ENCODE measurements at places on chromosomes 1 and 21.

- no peak for DNase-seq
Observed at GRCh38 chr21:32320059-32320458, 21.4 kb downstream of the MRAP start.

DNA sequence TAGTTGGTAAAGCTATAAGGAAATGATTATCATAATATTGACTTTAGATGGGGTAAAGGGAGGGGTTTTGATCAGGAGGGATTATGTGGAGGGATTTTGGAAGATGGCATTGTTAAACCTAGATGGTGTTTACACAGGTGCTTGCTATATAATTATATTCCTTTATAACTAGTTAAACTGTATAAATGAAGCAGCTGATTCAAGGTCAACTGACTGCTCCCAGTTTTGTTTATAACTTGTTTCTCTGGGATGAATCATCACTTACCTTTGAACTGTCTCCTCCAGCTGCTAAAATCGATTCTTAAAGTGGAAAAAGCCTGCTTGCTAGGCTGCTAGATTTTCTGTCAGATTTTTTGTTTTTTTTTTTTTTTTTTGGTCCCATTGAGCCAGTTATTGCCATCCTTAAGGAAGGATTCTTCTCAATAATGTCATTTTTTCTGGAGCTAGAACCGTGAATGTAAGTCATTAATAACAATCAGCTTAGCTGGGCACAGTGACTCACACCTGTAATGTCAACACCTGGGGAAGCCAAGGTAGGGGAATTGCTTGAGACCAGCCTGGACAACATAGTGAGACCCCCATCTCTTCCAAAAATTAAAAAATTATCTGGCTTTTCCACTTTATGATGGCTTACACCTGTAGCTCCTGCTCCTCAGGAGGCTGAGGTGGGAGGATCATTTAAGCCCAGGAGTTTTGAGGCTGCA is 153.2 kb downstream of the PIK3R3 start:
- peak; percentile 98 for DNase-seq

- no peak for DNase-seq
Observed at GRCh38 chr1:24292103-24292502, 27.1 kb upstream of the GRHL3 start.

GRCh38 chr1:19651141-19651737 is 7.1 kb downstream of the NBL1 start:
- DNase-seq, result peak; percentile 72

DNA sequence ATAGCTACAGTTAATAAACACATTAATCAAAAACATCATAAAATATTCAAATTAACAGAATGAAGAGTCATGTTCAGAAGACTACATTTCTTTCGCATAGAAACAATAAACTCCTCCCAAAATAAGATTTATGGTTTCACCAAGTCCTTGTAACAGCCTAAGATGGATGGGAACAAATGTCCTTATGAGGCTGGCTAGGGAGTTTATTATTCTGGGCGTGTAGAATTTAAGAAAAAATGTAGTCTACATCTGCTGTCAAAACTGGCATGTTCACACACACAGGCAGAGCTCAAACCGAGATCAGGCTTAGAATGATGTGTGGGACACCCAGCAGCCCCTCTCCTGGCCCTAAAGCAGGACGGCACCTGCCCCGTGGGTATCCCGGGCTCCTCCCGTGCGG is 101.1 kb downstream of the NPHP4 start:
- no peak for DNase-seq

DNA sequence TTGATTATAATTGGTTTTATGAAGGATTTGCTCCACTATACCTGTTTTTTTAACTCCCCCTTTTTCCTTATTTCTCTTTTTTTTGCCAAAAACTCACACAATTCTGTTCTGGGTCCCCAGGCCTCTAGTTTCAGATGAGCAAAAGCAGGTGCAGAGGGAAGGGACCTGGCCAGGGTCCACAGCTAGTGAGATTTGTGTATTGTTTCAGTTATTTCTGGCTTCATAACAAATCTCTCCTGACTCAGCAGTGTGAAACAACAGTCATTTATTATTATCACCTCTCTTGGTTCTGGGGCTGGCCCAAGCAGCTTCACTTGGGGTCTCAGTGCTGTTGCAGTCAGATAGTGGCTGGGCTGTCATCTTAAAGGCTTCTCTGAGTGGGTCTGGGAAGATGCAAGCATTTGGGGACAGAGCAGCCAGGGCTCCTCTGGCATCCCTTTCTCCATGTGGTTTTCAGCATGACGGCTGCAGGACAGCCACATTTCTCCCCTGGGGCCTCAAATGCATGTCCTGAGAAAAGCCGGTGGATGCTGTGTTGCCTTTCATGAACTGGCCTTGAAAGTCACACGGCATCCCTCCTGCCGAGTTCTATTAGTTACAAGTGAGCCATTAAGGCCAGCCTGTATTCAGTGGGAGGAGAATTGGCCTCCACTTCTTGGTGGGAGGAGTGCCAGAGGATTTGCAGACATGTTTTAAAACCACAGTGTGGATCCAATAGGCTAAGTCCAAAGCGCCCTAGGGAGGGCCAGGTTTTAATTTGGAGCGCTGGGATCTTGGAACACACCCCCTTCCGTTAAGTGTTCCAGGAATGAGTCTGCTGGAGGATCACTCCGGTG is 137.1 kb downstream of the CAMTA1 start:
- no peak for DNase-seq

DNA sequence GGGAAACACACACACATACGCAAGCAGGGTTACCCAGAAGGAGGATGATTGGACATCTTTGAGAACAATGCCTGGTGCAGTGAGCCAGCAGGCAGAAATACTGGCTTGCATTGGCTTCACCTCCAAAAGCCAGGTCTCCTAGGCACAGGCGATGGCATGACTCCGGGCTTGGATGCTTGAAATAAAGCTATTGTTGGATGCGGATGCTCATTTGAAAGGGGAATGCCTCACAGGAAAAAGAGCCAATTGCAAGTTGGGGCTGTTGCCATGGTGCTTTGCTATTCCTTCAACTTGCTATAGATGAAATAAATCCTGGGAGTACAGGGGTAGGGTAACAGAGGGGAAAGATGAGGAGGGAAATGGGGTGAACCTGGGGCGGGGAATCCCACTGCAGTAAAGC is 180.7 kb upstream of the SGIP1 start:
- DNase-seq, result no peak

GRCh38 chr1:52268372-52268771 is 97.6 kb downstream of the CC2D1B start:
- no peak for DNase-seq

DNA sequence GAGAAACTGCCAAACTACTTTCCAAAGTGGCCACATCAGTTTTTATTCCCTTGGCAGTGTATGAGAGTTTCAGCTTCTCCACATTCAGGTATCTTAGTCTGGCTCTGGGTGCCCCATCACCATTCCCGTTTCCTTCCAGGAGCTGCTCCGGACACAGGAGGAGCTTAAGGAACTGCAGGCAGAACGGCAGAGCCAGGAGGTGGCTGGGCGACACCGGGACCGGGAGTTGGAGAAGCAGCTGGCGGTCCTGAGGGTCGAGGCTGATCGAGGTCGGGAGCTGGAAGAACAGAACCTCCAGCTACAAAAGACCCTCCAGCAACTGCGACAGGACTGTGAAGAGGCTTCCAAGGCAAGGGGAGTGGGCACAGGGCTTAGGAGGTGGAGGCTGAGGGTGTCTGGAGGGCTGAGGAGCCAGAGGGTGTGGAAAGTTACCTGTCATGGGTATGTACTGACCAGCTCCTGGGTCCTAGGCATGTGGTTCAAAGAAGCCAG is 10.9 kb upstream of the TUFT1 start:
- no peak for DNase-seq

- no peak for DNase-seq
Observed at GRCh38 chr1:204223129-204223860, 9.5 kb upstream of the GOLT1A start.

DNA sequence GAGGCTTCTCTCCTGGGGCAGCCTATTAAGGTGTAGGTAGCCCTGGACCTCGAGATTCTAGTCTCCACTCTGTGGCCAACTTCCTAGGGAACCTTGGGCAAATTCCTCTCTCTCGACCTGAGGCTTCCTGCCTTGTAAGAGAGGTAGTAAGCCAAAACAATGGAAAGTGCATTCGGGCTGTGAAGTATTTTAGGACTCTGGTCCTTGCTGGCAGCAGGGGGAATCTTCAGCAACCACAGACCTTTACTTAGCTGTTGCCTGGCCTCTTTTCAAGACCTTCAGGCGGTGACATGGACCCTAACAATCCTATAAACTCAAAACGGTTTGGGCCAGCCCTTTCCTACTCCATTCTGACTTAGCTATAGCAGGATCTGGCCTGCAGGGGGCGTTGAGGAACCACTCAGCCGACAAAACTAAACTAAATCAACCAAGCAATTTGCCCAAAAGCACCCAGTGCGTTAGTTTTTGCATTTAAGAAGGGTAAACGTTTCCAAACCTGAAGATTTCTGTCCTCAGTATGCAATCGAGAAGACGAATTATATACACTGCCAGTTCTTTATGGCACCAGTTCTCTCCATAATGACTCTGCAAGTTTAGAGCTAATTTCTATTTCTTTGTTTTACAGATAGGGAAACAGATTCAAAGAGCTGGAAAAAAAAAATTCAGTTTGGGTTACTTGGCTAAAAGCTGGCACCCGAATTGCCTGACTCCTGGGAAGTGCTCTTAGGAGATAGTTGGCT is 10.9 kb upstream of the SESN2 start:
- DNase-seq, result peak; percentile 86

DNA sequence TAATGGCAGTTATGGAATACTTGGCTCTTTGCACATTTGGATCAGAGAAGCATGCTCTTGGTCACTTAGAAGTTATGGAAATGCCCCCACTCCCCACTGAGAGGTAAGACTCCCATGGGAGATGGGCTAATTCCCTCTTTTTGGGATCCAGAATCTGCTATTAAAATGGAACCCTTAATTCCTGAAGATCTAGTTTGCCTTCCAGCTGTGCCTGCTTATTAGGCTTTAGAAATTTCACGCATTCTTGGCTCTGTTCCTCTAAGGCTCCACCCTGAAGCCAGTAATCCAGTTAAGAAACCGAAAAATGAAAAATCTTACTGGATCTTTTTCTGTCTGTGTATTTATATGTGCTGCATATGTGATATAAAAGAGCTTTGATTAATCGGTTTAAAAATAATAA is 76.7 kb downstream of the USH2A start:
- DNase-seq, result no peak

- no peak for DNase-seq
Observed at GRCh38 chr1:223835754-223836153, 10.0 kb downstream of the TP53BP2 start.

GRCh38 chr1:151846062-151846568 is 6.5 kb upstream of the C2CD4D start:
- DNase-seq, result no peak

DNA sequence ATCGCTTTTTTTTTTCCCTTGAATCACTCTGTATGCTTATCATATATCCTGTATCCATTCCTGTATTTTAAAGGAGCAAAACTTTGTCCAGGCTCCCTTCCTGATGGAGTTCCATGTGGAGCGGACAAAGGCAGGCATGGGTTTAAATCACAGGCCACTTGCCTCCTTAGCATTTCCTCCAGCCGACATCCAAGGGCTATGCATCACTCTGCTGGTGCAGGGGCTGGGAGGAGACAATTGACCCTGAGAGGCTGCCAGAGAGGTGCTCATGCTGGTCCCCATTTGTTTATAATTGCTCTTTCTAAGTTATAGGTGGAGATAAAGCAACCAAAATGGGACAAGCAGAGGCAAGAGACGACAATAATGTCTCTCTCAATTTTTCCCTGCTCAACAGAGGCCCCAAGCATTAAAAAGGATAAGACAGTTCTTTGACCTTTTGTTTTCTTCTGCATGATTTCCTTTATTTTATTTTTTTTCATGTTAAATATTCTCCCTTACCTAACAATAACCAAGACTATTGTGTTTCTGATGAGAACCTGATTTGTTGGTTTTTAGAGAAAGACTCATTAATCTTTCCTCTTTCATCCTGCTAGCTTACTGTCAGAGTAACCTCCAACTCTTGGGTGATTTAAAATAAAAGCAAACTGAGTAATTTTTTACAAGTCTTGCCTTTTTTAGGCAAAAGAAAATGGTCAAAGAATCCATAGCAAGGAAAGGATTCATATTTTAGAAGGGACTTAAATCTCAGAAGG is 353.7 kb downstream of the ADGRL2 start:
- no peak for DNase-seq

DNA sequence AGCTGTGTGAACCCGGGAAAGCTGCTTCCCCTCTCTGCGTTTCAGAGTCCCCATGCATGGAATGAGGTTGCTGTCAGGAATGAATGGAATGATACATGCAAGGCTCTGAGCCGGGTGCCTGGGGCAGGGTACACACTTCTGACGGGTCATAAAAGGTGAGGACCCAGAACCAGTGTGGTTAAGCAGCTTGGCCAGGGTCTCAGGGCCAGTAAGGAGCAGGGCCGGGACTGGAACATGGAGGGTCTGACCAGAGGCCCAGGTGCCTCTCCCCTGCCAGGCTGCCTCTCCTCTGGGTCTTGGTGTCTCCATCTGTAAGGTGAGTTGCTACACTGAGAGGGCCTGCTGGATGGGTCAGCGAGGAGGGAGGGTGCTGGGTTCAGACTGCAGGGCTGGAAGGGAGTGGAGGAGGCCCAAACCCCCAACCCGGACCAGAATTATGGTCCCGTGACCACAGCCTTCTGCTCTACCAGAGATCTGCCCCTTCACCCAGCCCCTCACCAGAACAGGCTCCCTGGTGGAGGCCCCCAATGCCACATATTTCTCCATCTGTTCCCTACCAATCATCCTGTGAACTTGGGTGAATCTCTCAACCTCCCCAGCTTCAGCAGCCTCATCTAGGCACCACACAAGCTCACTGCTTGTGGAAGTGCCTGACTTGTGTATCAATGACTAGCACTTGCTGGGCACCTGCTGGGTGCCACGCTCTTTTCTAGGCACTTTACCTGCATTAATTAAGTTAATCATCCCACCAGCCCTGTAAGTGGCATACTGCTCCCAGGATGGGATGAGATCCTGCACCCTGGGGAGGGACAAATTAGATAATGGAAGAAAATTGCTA is 16.2 kb upstream of the LRP8 start:
- DNase-seq, result no peak

GRCh38 chr1:210496063-210496462 is 167.4 kb downstream of the HHAT start:
- no peak for DNase-seq

GRCh38 chr1:161768986-161769672 is 3.0 kb downstream of the ATF6 start:
- DNase-seq, result no peak

All from DMS53 (cell line).